Caudate nucleus (tissue), 63 donors: ENCODE measurements at places on chromosomes 7 and 10.

DNA sequence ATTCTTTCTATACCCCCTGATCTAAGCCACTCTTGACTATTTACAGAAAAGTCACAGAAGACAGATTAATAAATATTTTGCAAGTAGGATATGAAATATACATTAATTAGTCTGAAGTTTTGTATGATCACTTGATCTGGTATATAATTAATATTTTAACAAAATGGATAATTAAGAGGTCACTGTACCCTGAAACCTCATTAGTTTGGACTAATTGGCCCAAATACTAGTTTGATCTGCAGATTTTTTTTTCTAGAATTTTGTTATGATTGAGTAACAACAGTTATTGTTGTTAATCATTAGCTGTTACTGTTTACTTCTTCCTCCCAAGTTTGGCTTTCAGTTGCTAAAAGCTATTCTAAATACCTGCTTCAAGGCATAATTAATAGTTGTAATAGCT is 2.7 kb downstream of the NHLRC2 start:
- no peak for DNase-seq

DNA sequence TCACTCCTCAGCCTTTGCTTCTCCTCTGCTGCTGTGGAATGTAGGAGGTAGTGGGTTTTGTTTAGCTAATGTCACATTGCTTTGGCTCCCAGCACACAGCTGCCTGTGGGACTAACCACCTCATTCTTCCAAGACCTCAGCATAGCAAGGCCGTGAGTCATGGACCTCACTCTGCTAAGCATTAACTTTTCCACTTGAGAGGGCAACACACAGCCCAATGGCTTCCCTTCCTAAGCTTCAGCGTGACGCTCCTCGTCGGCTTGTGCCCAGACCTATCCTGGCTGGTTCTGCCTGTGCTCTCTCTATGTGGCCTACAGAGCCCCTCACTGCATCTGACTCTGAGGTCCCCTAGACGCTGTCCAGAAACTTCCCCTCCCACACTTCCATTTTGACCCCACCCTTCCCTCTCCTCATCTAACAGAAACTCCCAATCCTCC is 23.3 kb downstream of the MYOF start:
- DNase-seq: no peak

DNA sequence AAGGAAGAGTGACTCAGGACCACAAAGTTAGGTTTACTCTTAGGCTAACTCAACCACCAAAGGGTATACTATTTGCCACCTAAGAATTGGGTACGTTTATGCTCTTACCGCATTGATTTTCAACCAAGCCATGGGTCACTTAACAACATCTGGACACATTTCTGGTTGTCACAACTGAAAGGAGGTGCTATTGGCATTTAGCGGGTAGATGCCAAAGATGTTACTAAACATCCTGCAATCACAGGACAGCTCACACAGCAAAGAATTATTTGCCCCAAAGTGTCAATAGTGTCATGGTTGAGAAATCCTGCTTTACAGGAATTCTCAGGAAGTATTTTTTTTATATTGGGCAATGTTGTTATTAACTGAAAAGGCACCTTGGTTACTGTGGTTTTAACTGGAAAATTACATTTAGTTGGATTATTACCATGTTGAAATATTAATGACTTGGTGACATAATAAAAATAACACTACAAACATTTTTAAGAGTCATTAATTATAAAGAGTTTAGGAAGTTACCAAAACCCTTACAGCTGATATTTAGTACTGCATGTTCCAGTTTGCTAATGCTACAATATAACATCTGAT is 185.0 kb upstream of the TMEM196 start:
- DNase-seq: no peak

- DNase-seq: no peak
Measured at GRCh38 chr7:47236480-47237129, 345.3 kb downstream of the TNS3 start.

DNA sequence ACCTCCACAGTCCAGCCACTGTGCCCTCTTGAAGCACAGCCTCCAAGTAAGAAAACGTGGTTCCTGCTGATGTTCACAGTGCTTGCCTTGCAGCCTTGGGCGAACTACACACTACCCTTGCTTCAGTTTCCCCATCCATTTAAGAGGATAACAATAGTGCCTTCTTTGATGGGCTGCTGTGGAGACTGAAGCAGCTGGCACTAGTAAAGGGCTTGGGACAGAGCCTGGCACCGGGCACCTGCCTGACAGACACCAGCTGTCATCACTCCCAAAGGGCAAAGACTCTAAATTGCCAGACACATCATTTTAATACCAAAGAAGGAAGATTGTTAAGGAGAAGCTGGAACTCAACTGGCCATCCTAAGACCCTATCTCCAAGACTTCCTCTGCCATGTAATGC is 3.1 kb upstream of the C10orf90 start:
- DNase-seq: peak; percentile 37

DNA sequence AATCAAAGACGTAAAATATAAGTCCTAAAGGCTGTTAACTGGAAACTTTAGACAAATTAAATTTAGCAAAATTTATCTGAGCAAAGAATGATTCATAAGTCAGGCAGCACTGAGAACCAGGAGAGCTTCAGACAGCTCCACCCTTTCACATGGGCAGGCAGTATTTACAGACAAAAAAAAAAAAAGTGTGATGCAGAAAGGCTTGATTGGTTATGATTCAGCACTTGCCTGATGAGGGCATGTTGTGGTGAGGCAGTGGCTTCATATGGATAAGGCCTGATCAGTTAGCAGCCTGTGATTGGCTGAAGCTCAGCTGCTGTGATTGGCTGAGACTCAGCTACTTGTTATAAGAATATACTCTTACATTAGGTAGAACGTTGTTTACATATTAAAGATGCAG is 495.4 kb upstream of the POM121L12 start:
- no peak for DNase-seq

GRCh38 chr10:129792864-129793263 is 171.2 kb downstream of the EBF3 start:
- DNase-seq: no peak

DNA sequence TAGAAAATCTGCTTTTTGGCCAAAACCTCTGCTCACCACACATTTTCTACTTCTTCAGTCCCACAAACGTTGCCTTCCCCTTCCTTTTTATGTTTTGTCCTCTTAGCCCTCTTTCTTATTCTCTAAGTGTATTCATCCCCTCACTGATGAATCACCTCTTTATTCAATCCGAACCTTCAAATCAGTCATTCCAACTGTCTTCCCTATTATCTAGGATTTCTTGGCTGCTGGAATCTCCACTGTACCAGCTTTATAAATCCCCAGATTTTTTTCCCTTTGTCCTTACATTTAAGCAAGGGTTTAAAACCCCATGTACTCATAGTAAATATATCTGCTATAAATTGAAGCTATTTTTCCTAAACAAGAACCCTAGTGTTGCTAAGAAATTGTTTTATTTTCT is 176.9 kb downstream of the SEMA3A start:
- DNase-seq: no peak

GRCh38 chr7:106356-106755 is 86.0 kb upstream of the FAM20C start:
- no peak for DNase-seq

DNA sequence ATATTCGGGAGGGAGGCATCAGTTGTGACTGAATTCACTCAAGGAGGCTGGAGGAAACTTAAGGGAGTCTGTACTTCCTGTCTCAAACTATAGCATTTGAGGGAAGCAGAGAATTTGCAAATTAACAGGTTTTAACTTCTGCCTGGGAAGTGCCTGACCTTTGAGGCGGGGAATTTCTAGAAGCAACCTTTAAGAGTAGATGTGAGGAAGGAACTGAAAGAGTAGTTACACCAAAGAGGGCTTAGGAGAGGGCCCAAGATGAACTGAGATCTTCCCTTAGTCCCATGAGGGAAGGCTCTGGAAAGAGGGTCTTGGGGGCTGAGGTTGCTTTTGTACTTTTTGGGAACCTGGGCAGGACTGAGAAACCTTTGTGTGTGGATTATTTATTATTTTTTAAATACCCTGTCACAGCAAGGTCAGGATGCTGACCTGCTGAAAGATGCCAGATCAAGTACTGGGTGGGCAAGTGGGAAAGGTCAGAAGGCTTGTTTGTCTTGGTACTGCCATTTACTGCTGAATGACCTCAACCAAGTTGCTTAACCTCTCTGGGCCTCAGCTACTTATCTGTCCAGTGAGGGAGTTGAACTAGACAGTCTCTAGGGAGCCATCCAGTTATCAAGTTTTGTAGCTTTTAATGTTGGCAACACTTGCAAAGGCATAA is 2.4 kb downstream of the GPR158 start:
- no peak for DNase-seq

DNA sequence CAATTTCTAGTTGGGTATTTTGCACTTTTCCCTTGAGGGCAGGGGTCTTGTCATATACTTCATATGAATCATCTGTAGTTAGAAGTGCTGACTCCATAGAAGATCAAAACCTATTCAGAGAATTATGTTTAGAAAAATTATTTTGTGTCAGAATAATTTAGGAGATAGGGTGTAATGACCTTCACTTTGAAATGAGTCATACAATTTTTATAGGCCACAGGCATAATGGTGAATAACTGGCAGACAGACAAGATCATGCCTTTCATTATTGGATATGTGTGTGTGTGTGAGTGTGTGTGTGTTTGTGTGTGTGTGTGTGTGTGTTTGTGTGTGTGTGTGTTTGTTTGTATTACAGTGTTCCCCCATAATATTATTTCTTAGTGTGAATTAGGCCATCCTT is 523.0 kb downstream of the ANKRD7 start:
- no peak for DNase-seq

- DNase-seq: no peak
Measured at GRCh38 chr7:134935701-134936100, 50.6 kb upstream of the AGBL3 start.

DNA sequence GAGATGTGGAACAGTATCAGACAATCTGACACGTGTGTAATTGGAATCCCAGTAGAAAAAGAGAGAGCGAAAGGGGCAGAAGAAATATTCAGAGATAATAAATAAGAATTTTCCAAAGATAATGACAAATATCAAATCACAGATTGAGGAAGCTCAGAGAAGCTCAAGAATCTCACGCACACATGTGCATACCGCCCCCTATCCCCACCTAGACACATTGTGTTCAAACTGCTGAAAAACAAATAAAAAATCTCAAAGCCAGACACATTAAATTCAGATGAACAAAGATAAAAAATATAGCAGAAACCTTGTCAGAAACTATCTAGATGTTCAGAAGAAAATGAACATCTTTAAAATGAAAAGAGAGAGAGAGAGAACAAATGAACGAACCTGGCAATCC is 17.2 kb downstream of the SFR1 start:
- DNase-seq: no peak

- no peak for DNase-seq
Measured at GRCh38 chr7:144384071-144384470, 19.4 kb downstream of the NOBOX start.

DNA sequence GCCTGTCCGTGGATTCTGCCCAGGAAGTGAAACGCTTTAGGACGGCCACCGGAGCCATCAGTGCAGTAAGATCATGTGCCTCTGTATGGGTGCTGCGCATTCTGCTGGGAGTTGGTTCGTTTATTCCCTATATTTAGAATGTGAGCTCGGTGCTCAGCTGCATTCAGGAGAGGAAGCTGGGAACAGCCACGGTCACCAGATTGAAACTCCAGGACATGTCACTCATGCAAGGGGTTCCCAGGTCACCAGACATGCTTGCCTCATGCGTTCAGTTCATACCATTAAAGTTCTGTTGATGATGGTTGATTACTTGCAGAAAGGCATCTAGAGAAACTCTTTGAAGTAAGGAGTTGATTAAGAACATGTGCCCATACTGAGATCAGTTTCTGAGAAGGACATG is 78.1 kb downstream of the TRRAP start:
- no peak for DNase-seq

- DNase-seq: no peak
Measured at GRCh38 chr7:6714360-6714759, 7.6 kb upstream of the ZNF12 start.

DNA sequence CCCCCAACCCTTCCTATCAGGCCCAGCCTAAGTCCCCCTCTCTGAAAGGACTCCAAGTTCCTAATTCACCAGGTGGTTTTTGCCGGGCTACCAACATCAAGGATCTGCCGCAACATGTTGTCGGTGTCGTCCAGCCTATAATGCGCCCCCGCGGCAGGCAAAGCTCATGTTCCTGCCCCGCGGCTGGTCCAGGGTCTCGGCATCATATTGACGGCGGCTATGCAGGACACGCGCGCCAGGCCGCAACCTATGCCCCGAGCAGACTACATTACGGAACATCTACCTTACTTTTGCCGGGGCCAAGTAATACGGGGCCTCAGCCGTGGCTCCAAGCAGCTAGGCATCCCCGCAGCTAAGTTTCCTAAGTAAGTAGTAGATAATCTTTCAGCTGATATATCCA is 24.6 kb upstream of the FAM221A start:
- no peak for DNase-seq

DNA sequence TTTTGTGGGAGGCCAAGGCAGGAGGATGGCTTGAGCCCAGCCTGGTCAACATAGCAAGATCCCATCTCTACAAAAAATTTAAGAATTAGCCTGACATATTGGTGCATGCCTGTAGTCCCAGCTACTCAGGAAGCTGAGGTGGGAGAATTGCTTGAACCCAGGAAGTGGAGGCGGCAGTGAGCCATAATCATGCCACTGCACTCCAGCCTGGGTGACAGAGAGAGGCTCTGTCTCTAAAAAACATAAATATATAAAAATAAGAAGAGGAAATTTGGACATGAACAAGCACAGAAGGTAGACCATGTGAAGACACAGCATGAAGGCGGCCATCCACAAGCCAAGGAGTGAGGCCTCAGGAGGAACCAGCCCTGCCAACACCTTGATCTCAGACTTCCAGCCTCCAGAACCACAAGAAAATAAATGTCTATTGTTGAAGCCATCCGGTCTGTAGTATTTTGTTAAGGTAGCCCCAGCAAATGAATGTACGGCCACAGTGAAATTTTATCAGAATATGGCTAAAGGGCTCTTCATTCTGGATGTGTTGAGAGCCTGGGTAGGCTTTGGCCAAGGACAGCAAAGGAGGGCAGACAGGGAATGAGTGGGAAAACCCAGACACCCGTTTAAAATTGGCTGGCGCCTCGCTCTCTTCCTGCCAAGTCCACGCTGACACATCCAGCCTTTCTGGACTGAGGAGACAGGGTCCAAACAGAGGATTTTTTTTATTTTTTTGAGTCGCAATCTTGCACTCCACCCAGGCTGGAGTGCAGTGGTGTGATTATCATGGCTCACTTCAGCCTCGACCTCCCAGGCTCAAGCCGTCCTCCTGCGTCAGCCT is 12.9 kb upstream of the GRID2IP start:
- no peak for DNase-seq

DNA sequence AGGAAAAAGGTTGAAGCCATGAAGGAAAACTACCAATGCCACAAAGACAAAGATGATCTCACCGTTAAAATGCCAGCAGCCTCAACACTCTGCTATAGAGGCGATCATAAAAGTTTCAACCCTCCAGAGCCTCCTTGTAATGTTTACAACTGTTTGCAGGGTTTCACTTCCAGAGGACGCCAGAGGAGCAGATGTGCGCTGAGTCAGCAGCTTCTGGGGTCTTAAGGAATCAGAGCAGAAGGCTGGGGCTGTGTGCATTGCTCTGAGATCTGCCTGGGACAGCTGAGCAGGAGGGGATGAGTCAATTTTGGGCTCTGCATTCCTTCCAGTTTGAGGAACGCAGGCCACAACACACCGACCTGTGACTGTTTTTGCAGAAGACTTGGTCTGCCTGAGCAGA is 98.3 kb downstream of the TMEM130 start:
- DNase-seq: no peak
